ENCODE measurements at places on chromosomes 11 and 22. TPM values are rescaled to one million over a fixed set of nuclear protein-coding genes. Genes with fewer than 3 reads are reported as not detected.

GRCh38 chr11:126332221-126332711 lies 23.2 kb upstream of the ST3GAL4 start:
- no peaks in the 10 kb centered on the region for H3K27me3 ChIP-seq
- H3K36me3 ChIP-seq: peaks cover 7% of the 10 kb centered on the region
- H3K4me1 ChIP-seq: peaks cover 15% of the 10 kb centered on the region
- no peak for DNase-seq

- DNase-seq: no peak
- peaks cover 23% of the 10 kb centered on the region for H3K27me3 ChIP-seq
- H3K4me1 ChIP-seq: peaks cover 6% of the 10 kb centered on the region
- no peak overlapping the region for H3K27ac ChIP-seq
Observed at GRCh38 chr11:75625021-75625420, 43.8 kb downstream of the MAP6 start.

GRCh38 chr11:92657226-92657625 lies 312.2 kb upstream of the MTNR1B start:
- H3K27ac ChIP-seq: no peak overlapping the region
- H3K4me1 ChIP-seq: no peaks in the 10 kb centered on the region
- H3K27me3 ChIP-seq: no peaks in the 10 kb centered on the region
- H3K4me3 ChIP-seq: no peak overlapping the region
- DNase-seq: no peak
- H3K36me3 ChIP-seq: no peaks in the 10 kb centered on the region

CASTOR1 gene
- 10.6 TPM for total RNA-seq

ASCC2 gene
- total RNA-seq: 79.8 TPM

DNA sequence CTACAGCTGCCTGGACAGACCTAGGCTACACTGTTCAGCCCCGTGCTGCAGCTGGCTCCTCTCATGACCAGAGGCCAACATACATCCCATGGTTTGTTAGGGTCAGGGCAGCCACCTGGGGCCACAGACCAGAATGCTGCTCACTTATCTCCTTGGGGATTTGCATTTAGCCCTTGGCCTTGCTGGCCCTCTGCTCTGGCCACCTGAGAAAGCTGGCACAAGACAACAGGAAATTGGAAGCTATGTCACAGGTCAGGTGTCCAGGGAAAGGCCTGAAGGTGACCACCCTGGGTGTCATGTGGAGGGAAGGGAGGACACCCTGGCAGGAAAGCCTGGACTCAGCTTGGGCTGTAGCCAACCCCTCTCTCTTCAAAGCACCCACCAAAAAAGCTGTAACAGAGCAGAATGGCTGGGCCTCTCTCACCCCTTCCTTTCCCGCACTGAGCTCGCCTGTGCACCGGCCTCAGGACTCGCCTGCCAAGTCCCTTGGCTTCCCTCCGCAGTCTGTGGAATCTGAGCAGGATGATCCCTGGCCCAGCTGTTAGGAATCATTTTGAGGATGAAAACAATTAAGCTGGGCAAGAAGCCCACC lies 86.3 kb downstream of the SNX19 start:
- H3K36me3 ChIP-seq: peaks cover 2% of the 10 kb centered on the region
- no peak overlapping the region for H3K4me3 ChIP-seq
- no peak overlapping the region for H3K27ac ChIP-seq
- peaks cover 41% of the 10 kb centered on the region for H3K27me3 ChIP-seq
- no peaks in the 10 kb centered on the region for H3K4me1 ChIP-seq

DNA sequence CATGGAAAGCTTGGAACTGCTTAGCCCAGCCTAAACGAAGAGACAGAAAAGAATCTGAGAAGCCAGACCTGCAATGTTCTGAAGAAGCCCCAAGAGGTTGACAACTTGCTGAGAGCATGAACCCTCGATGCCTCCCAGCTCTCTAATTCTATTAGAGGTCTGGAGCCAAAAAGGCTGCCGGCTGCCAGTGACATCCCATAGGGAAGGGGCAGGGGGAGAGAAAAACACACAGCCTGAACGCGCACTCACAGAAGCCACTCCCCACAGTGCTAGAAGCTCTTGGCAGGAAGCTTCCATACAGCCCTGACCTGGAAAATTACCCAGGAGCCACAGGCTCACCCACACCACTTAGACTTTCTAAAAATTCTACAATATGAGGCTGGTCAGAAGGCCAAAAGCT lies 18.3 kb downstream of the POLDIP3 start:
- peaks cover 2% of the 10 kb centered on the region for H3K36me3 ChIP-seq
- H3K4me1 ChIP-seq: peaks cover 2% of the 10 kb centered on the region
- H3K27ac ChIP-seq: no peak overlapping the region

- H3K27ac ChIP-seq: no peak overlapping the region
- H3K4me3 ChIP-seq: no peak overlapping the region
- H3K4me1 ChIP-seq: peaks cover 10% of the 10 kb centered on the region
- no peaks in the 10 kb centered on the region for H3K36me3 ChIP-seq
- DNase-seq: no peak
Observed at GRCh38 chr11:13054278-13054677, 45.2 kb downstream of the RASSF10 start.

- H3K4me3 ChIP-seq: peak overlapping the region; percentile 7
- H3K4me1 ChIP-seq: peaks cover 10% of the 10 kb centered on the region
- no peak for DNase-seq
- H3K36me3 ChIP-seq: peaks cover 5% of the 10 kb centered on the region
- H3K27me3 ChIP-seq: no peaks in the 10 kb centered on the region
- peak overlapping the region; percentile 62 for H3K27ac ChIP-seq
Observed at GRCh38 chr22:46360097-46360496, 24.6 kb downstream of the TRMU start.

DNA sequence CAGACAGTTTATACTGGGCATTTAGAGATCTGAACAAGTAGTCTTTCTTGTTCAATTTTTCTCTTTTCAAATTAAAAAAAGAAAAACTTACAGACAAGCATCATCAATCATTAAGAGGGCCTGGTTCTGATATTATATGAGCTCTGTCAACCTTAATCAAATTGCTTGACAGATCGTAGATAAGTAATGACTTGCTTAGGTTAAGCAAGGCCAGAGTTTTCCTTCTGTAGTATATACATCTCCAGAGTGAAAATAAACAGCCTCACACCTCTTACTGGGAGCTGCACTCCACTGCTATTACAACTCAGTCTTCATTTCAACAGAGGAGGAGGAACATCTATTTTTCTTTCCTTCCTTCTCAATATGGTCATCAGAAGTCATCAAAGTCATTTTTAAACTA lies 13.5 kb downstream of the CDON start:
- H3K27me3 ChIP-seq: no peaks in the 10 kb centered on the region
- no peaks in the 10 kb centered on the region for H3K36me3 ChIP-seq
- no peak overlapping the region for H3K4me3 ChIP-seq
- DNase-seq: no peak

All from T-helper 17 cell (primary cell).